ENCODE measurements at places on chromosomes 7 and 10.

DNA sequence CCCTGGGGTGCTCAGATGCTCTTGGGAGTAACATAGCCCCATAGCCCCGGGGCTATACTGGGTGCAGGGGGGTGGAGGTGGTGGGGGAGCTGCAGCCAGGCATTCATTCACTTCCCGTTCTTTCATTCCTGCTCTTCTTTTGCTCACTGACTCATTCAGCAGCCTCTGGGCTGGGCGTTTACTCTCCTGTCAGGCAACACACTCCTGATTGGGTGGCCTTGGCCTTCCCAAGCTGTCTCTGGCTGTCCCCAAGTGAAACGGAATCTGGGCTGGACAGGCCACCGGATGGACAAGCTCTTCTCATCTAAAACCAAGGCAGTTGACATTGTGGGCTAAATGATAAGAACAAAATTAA is 34.6 kb downstream of the CHST3 start:
- peak; percentile 53 for DNase-seq

GRCh38 chr7:80146545-80147182 is 12.0 kb downstream of the GNAI1 start:
- DNase-seq = no peak

GRCh38 chr7:117704063-117704462 is 169.2 kb downstream of the CTTNBP2 start:
- no peak for DNase-seq

DNA sequence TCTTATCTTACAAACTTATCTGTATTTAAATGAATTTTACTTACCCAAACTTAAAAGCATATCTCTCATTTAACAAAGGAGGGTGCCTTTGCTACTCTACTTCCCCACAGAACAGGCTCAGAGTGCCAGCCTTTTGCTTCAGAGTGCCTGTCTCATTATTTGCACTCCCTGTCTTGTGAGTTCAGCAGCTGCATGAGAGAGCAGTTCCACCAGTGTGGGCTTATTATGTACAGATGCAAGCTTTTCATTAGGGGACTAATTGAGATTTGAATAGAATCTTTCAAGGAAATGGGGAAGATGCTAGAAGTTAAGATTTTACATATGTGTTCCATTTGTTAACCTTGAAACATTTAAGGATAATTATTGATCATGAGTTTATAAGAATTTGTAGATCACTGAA is 310.2 kb upstream of the LRRN3 start:
- no peak for DNase-seq

Data from HFF-Myc (cell line).